ENCODE measurements at places on chromosomes 4 and X. TPM values are rescaled to one million over a fixed set of nuclear protein-coding genes. Genes with fewer than 3 reads are reported as not detected.

The DOK7 gene
- 0.17 TPM for total RNA-seq

DNA sequence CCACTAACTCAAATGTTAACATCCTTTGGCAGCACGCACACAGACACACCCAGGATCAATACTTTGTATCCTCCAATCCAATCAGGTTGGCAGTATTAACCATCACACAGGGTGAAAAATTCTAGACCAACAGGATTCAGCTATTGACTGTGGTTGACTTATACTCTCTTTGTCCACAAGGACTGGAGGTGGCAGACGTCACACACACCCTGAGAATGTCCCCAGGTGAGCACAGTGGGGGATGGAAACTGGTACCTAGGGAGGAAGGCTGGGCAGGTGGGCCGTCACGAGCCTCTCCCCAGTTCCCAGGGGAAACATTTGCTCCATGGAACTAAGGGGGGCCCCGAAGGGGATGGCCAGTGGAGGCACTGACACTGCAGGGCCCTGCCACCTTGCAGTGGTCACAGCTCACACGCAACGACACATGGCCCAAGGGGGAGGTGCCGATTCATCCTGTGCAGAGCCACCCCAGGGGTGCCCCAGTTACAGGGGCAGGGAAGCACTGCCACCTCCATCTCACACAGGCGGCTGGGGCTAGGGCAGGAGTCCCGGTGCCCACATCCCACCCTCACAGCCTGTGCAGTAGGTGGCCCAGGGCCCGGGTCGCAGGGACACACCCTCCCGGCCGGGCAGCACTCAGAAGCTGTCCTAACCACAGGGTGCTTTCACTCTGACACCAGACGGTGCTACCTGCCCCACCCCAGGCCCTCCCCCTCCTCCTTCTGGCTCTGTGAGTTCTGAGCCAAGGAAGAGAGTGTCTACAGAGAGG, 17.4 kb downstream of the ZFYVE28 start:
- DNase-seq, result no peak
- no peaks in the 10 kb centered on the region for H3K36me3 ChIP-seq
- H3K4me3 ChIP-seq, result no peak overlapping the region
- no peaks in the 10 kb centered on the region for H3K27me3 ChIP-seq
- peaks cover 41% of the 10 kb centered on the region for H3K4me1 ChIP-seq
- no peak overlapping the region for H3K27ac ChIP-seq

DNA sequence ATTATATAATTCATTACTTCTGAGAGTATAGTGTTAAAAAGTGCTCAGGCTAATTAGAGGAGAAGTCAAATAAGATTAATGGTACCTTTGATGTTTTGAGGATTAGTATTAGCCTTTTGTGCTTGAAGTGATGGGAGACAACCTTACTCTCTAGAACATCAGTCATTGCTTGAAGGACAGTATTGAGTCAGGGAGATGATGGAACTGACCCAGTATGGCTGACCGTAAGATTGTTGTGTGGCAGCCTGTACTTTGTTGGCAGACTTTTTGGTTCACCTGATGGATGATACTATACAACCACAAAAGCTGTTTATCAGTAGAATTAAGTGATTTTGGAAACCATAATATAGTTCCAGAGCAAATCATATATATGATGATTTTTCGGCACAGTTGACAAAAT, 9.9 kb downstream of the OGT start:
- DNase-seq, result no peak
- H3K27me3 ChIP-seq, result no peaks in the 10 kb centered on the region
- peak overlapping the region; percentile 86 for H3K4me3 ChIP-seq
- peaks cover 28% of the 10 kb centered on the region for H3K36me3 ChIP-seq
- H3K27ac ChIP-seq, result peak overlapping the region; percentile 79

DNA sequence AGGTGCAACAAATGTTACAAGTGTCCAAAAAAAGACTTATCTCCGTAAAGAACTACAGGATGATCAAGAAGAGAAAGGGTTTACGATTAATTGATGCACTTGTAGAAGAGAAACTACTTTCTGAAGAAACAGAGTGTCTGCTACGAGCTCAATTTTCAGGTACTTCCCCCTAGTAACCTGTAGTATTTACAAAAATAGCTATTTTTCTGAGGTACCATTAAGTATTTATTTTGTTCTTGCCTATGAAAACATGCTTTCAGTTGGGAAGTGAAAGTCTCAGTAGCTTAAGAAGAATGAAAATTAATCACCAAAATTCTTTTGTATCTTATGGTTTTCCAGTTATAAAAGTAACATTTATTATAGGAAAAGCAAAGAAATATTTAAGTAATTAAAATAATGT, 5.9 kb downstream of the THAP9 start:
- no peak for DNase-seq
- H3K27me3 ChIP-seq, result no peaks in the 10 kb centered on the region
- H3K27ac ChIP-seq, result no peak overlapping the region
- no peaks in the 10 kb centered on the region for H3K36me3 ChIP-seq

- DNase-seq, result no peak
- H3K27me3 ChIP-seq, result no peaks in the 10 kb centered on the region
- H3K4me1 ChIP-seq, result no peaks in the 10 kb centered on the region
- no peak overlapping the region for H3K27ac ChIP-seq
- no peak overlapping the region for H3K4me3 ChIP-seq
- H3K36me3 ChIP-seq, result peaks cover 4% of the 10 kb centered on the region
Observed at GRCh38 chrX:44167116-44167515, 176.4 kb downstream of the EFHC2 start.

DNA sequence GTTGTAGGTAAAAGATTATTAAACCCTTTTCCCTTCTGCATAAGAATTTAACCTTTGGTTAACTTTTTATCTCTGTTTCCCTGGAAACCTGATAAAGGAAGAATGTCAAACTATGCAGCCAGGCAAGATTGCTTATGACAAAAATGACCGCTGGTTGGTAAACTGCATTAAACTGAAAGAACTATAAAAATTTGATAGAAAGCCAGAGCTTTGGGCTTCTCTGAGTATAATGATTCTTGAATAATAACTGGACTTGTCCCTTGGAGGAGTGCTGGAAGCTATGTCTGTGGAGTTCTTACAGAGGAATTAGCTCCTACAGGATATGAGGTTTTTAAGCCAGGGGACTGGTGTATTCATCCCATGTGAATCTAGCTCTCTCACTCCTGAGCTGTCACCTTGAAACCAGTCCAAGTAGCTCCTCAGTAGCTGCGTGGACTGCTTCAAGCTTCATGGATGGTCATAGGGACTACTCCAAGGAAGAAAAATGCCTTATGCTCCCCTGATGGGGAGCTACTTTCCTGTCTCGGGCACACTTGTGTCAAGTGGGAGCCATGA, 52.0 kb downstream of the RASL11B start:
- H3K4me3 ChIP-seq, result no peak overlapping the region
- DNase-seq, result no peak

- peaks cover 30% of the 10 kb centered on the region for H3K27me3 ChIP-seq
- no peak for DNase-seq
- no peak overlapping the region for H3K4me3 ChIP-seq
- H3K36me3 ChIP-seq, result no peaks in the 10 kb centered on the region
- peaks cover 9% of the 10 kb centered on the region for H3K4me1 ChIP-seq
- no peak overlapping the region for H3K27ac ChIP-seq
Observed at GRCh38 chr4:55321707-55322264, 24.3 kb upstream of the SRD5A3 start.

The XAGE1B gene
- not detected for total RNA-seq

DNA sequence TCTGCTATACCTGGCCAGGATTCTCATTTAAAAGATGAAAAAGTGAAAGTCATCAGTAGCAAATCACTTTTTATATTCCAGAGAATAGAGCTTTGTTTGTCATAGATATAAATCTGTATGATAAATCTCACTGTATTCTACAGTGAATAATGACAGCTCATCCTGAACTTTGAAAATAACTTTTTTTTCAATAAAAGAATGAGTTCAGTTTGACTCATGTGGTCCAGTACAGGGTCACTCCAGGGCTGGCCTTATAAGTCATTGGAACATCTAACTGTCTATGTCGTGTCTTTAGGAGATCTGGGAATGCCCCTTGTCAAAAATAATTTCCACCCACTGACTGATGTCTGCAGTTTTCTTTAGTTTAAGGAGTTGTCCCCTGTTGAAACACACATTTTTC, 18.5 kb upstream of the CXCL8 start:
- H3K27ac ChIP-seq, result no peak overlapping the region
- no peaks in the 10 kb centered on the region for H3K36me3 ChIP-seq
- no peak for DNase-seq
- H3K27me3 ChIP-seq, result no peaks in the 10 kb centered on the region
- no peak overlapping the region for H3K4me3 ChIP-seq
- peaks cover 10% of the 10 kb centered on the region for H3K4me1 ChIP-seq

GRCh38 chr4:182715548-182715947, 201.6 kb downstream of the DCTD start:
- no peak for DNase-seq
- peaks cover 7% of the 10 kb centered on the region for H3K27me3 ChIP-seq
- H3K27ac ChIP-seq, result no peak overlapping the region
- H3K4me3 ChIP-seq, result no peak overlapping the region

GRCh38 chr4:76984127-76984526, 34.6 kb downstream of the SEPTIN11 start:
- H3K27me3 ChIP-seq, result no peaks in the 10 kb centered on the region
- peaks cover 48% of the 10 kb centered on the region for H3K4me1 ChIP-seq
- H3K36me3 ChIP-seq, result peaks cover 3% of the 10 kb centered on the region

The FGD1 gene
- not detected for total RNA-seq

The MAGEC2 gene
- not detected for total RNA-seq
